ENCODE measurements at places on chromosomes 12 and 14.
A peak's percentile ranks its signal among the peaks of the same experiment; 100 is the strongest.

- DNase-seq = no peak
Observed at GRCh38 chr14:70425354-70425753, 8.5 kb upstream of the SYNJ2BP start.

DNA sequence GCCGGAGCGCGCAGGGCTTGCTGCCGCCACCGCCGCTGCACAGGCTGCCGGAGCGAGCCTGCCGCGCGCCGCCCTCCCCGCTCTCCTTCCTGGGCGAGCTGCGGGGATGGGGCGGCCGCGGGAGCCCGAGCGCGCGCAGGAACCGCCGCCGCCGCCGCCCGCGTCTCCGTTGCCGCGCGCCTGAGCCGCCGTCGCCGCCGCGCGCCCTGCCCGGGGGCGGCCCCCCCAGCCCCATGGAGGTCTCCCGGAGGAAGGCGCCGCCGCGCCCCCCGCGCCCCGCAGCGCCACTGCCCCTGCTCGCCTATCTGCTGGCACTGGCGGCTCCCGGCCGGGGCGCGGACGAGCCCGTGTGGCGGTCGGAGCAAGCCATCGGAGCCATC, 352 bp downstream of the PLXNC1 start:
- no peak for DNase-seq

DNA sequence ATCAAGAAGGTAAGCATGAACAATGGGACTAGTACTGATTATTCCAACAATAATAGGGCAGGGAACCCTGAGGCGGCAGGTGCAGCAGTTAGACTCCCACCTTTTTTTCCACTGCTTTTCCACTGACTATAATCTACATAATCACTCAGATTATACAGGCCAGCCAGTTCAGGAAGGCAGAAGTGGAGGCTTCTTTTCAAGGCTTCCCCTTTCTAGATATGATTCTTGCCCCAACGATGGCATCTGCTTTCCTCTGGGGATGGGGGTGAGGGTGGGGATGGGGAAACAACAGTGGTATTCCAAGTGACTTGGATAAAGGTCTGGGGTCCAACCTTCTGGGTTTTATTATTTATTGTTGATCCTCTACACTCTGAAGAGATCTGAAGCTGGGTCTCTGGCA, 331 bp downstream of the NCKAP1L start:
- no peak for DNase-seq

DNA sequence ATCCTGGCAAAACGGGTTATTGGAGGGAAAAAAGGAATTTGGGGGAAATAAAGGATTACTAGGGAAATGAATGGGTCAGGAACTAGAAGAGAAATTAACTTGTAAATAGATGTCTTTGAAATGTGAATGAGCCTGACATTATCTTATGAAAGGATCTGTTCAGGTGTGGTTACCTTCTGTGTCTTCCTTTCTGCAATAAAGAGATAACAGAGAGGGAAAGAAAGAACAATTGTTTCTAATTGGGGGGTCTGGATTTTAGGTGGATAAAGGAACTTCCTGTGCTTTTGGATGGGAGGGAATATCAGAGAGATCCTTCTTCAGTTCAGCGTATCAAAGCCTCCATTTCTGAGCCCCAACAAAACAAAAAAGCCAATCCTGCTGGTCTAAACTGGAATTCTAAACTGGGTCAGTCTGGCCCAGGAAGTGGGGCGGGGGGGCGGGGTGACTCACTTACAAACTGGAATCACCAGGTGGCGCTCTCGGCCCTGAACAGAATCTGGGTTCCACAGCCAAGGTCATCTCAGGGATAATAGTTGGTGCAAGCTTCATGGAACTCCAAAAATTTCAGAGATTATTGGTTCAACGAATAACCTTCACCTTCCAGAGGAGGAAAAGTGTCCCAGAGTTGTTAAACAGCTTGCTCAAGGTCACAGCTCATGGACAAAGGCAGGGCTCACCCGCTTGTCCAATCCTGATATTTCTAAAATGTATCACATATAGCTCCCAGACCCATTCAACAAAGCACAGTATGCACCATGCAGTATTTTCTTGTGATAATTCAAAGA, 15.2 kb upstream of the PEBP1 start:
- peak; percentile 47 for DNase-seq

DNA sequence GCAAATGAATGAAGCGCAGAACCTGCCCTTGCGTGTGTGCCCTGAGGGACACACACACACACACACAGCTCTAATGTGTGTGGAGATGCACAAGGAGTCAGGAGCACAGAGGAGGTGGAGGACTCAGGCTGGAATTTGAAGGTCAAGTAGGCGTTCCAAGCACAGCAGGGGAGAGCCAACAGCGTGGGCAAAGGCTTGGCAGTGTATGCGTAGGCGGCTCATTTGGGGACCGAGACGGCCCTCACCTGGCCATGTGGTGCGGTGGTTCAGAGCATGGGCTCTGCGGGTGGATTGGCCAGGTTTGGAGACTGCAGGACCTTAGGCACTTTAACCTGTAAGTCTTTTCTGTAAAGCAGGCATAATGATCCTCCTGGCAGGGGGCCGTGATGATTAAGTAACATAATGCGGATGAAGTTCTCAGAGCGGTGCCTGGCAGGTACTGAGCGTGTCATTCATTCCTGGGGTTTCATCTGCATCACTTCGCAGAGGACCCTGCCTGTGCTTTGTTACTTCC, 69.5 kb upstream of the SLC24A4 start:
- DNase-seq = no peak

- DNase-seq = no peak
Observed at GRCh38 chr12:52686063-52686462, 5.9 kb upstream of the KRT1 start.

- DNase-seq = peak; percentile 53
Observed at GRCh38 chr12:130017591-130018449, 114.0 kb upstream of the TMEM132D start.

GRCh38 chr12:108896336-108896735, 16.4 kb downstream of the DAO start:
- DNase-seq = no peak

DNA sequence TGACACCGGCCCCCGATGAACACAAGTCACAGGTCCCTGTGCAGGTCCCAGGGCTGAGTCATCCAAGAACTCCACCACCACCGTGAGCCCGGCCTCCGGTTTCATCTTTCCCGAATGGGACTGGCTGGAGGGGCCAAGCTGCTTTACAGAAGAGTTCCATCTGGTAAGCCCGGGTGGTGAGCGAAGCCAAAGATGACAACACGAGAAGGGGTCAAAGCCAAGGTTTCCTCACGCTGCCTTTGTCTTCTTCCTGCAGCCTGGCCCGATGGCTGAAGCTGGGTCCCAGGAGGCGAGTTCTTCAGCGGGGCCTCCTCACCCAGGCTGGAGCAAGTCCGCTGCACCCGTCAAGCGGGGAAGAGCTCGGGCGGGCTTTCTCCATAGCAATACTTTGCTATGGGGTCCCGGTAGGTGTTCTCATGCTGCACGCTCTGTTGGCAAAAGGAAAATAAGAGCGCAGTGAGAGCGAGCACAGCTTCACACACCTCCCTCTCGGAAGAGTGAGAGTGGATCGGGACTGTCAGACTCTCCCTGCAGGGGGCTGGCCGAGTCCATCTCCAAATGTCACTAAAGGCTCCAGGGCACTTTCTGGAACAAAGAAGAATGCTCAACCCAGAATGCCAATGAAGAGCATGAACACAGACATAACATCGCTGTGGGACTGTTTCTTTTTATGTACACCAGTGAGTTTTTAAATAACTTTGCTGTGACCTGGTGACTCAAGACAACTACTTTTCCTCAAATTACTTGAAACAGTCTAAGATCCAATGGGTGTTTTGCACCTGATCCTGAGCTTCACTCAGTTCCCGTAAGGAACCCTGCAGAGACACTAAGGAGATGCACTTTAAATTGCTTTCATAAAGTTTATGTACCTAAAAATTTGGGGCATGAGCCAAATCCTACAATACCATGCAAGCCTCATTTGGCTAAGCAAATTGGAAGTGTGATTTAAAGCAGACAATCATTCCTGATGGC, 20.1 kb downstream of the SPRING1 start:
- DNase-seq = peak; percentile 21

GRCh38 chr12:99444859-99445316, 202.7 kb upstream of the GARIN6 start:
- DNase-seq = peak; percentile 86

DNA sequence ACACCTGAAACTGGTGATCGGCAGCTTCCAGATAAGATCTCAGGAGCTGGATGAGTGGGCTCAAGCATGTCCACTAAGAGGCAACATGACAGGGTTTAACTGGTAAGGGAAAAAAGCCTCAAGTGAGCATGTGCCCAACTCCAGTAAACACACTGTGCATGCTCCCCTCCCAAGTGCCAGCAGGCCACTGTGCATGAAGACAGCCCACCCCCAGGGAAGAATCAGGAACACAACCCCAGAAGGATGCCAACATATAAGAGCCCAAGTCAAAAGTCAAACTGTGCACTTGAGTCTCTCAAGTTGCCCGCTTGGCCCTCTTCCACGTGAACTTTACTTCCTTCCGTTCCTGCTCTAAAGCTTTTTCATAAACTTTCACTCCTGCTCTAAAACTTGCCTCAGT, 311.3 kb upstream of the PRKD1 start:
- no peak for DNase-seq

DNA sequence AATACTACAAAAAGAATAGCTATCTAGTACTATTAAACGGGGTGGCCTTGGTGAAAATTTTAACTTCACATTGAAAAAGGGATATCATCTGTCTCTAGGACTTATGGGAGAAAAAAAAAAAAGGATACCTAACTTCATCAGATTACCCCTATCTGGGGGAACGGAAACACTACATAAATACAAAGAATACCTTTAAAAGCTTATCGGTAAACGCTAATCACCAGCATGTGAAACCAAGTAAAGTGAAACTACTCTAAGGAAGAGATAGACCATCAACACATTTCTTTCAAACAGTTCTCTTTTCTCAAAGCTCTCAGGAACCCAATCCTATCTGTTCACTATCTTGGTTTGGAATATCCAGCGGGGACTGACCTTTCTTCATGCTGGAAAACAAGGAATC, 3.5 kb downstream of the KICS2 start:
- no peak for DNase-seq

GRCh38 chr14:89239023-89239422, 178.0 kb downstream of the FOXN3 start:
- DNase-seq = no peak

- DNase-seq = no peak
Observed at GRCh38 chr14:51478175-51478621, 173.5 kb upstream of the FRMD6 start.

DNA sequence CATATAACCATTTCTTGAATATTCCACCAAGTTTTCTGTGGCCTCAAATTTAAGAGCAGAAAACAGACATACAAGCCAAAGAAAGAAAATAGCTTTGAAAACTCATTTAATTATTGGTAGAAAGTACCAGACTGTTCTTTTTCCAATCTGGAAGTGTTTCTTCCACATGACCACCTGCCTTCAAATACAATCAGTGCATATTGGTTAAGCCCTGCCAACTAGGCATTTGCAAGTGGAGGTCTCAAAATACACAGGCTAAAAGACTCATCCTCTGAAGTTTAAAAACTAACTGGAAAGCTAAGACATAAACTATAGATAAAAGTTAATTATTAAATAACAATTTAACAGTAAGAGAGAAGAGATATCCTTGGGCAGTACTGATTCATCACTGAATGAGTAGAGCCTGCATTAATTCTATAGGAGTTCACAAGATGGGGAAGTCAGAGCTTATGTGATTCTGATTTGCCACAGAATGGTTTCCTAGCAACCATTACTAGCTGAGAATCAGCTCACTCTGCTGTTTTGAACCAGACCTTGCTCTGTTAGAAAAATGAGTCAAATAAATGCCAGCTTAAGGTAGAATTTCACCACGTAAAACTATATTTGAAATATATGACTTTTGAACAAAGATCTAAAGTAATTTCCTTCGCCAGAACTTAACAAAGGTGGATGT, 433.8 kb downstream of the FUT8 start:
- DNase-seq = no peak

- DNase-seq = peak; percentile 25
Observed at GRCh38 chr14:52314595-52315354, 663 bp downstream of the PTGER2 start.

DNA sequence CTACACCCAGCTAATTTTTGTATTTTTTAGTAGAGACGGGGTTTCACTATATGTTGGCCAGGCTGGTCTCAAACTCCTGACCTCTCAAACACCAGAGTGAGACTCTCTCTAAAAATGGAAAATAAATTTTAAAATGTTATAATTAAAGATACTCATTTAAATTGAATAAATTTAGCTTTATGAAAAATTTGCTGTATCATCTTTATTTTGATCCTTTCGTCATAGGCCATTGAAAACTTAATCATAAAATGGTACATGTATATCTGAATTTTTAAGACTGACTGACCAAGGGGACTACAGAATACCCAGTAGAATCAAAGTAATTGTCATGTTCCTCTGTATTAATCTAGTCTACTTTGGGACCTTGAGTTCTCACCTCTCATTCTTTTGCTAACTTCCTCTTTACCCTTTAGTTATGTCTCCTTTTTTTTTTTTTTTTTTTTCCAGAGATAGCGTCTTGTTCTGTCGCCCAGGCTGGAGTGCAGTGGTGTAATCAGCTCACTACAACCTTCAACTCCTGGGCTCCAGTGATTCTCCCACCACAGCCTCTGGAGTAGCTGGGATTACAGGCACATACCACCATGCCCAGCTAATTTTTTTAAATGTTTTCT, 9.5 kb downstream of the RAB5B start:
- no peak for DNase-seq

DNA sequence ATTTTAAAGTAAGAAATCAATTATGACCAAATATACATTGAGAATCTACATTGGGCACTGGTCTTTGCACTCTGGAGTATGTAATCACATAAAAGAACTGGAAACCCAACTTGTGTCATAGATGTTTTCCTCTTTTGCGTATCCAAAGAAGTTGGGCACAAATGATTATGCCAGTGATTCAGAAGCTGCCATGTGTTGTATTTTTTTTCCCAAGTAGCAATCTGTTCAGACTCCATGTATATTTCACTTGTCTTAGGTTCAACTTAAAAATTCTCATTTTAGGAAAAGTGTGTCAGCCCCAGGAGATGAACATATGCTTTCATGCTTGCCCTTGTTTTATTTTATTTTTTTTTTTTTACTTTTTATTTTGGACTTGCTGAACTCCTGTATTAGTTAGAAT, 441.5 kb downstream of the PDZRN4 start:
- no peak for DNase-seq

- DNase-seq = no peak
Observed at GRCh38 chr12:52081263-52081733, 1.8 kb downstream of the SMIM41 start.

- no peak for DNase-seq
Observed at GRCh38 chr14:30264161-30264560, 294.8 kb upstream of the G2E3 start.

DNA sequence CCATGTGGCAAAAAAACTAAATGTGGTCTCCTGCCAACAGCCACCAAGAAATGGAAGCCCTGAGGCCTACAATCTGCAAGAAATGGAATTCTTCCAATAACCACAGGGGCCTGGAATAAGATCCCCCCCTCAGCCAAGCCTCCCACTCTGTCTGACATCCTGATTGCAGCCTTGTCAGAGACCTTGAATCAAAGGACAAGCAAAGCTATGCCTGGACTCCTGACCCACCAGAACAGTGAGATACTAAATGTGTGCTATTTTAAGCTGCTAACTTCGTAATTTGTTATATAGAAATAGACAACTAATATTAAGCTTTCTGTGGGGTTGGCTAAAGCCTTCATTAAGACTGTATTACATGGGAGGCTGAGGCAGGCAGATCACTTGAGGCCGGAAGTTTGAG, 77.7 kb downstream of the TBX5 start:
- no peak for DNase-seq

GRCh38 chr14:70269582-70269981, 80.8 kb upstream of the SLC8A3 start:
- DNase-seq = no peak
